ENCODE measurements at places on chromosomes 2 and 18.

- no peak for DNase-seq
Measured at GRCh38 chr2:107068069-107068916, 182.3 kb upstream of the ST6GAL2 start.

- peak; percentile 9 for DNase-seq
Measured at GRCh38 chr2:109331896-109332848, 203.2 kb downstream of the SH3RF3 start.

- DNase-seq = no peak
Measured at GRCh38 chr2:43302182-43302960, 76.0 kb upstream of the ZFP36L2 start.

DNA sequence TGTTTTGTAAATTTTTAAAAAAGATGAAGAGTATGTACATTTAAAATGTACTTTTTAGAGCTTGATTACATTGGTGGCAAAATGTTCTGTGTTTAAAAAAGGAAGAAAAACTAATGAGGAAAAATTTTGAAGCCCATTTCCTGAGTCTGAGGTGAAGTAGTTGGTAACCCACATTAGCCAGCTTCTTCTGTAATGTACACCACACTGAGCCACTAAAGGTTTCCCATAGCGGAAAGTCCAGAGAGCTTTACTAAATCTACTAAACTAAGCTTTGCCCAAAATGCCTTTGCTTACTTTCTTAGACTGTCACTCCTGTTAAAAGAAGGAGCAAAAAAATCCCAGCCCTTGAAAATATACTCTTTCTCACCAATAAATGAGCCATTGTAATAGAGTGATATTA lies 804.8 kb upstream of the ZEB2 start:
- DNase-seq = no peak

GRCh38 chr2:120715941-120716340 lies 19.7 kb upstream of the GLI2 start:
- DNase-seq = no peak

GRCh38 chr18:57149051-57149450 lies 2.2 kb downstream of the BOD1L2 start:
- no peak for DNase-seq

DNA sequence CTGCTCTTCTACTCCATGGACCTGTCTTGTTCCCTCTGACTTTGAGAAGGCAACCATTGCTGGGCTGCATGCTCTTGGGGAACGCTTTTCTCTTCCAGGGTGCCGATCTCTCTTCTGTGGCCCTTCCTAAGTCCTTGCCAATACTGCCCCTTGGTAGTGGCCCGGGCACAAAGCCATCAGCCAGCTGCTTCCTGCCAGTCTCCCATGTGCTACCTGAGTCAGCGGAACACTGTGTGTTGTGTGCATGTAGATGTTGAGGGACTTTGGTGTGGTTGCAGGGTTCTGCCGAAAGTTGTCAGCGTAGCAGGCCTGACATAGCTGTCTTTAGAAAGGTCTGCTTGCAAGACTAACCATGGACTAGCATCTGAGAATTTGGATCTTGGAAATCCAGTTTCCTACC lies 35.4 kb downstream of the MGAT5 start:
- DNase-seq = no peak

GRCh38 chr2:67256892-67257291 lies 140.2 kb upstream of the ETAA1 start:
- DNase-seq = no peak

DNA sequence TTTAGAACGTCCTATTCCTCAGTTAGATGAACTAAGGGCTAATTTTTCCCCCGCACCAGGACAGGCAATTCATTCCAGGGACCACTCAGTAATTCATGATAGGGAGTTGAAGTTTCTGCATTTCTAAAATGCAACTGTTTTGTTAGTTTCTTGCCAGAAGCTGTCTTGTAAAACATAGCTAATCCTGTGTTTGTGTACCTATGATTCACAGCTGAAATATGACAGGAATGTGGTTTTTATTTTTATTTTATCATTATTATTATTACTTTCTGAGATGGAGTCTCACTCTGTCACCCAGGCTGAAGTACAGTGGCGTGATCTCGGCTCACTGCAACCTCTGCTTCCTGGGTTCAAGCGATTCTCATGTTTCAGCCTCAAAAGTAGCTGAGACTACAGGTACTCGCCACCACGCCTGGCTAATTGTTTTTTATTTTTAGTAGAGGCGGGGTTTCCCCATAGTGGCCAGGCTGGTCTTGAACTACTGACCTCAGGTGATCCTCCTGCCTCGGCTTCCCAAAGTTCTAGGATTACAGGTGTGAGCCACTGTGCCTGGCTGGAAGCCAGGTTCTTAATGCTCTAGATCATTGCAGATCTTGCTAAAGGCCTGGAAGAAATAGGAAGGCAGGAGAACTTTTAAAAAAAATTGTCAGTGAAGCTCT lies 154.8 kb upstream of the FHL2 start:
- DNase-seq = no peak

GRCh38 chr18:11953113-11953512 lies 28.2 kb upstream of the IMPA2 start:
- DNase-seq = no peak

GRCh38 chr2:30869988-30870387 lies 62.7 kb upstream of the CAPN13 start:
- DNase-seq = no peak

DNA sequence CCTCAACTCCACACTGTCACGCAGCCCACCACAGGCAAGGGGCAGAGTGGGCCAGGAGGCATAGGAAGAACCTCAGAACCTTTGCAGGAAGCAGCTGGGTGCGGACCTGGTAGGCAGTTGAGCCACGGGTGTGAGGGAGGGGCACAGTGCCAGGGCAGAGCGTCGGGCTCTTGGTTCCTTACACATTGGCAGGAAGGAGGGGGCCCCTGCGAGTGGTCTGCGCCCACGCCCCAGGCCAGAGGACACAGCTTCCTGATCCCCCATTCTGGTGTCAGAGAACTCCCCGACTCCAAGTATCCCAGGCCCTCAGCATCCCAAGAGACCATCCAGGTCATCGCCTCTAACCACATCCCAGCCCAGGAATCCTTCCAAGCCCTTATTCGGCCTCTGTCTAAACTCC lies 61.5 kb downstream of the TNS1 start:
- no peak for DNase-seq
